ENCODE measurements at places on chromosomes 16 and 17.

- no peak for DNase-seq
These were observed at the start of gene CTRB2 for GRCh38 chr16:75206749-75207451. TSS of gene CTRB2 (minus strand) at chr16:75207161. CDS start at chr16:75207141, 20 bp downstream.

GRCh38 chr17:83161298-83162034 lies 82.1 kb downstream of the METRNL start:
- no peak for DNase-seq

- DNase-seq, result no peak
These were observed 53.8 kb downstream of the METTL16 start for GRCh38 chr17:2457913-2458312.

DNA sequence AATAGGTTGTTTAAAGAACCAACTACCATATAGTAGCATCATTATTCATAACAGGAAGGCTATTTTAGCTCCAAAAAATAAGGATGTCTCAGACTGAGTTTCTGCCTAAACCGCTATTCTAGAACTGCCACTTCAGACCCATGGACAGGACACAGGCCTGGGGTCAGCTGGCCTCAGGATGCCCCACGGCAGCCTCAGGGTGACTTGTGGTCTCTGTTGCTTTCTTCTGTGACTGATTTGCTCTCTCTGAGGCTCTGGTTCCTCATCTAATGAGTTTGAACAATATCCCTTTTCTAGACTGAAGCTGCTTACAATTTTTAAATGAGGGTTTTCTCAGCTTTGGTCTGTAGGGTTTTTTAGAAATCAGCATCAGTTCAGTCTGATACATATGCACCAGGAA lies 31.8 kb upstream of the IRF8 start:
- DNase-seq, result no peak

DNA sequence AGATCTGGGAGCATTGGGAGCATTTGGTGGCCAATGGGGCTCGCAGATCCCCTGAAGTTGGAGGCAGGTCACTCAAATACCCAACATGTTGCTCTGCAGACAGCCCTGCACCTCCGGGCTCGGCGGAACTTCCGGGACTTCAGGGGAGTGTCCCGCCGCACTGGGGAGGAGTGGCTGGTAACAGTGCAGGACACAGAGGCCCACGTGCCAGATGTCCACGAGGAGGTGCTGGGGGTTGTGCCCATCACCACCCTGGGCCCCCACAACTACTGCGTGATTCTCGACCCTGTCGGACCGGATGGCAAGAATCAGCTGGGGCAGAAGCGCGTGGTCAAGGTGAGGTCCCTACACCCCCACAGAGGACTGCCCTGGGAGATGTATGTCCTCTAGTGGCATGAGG lies 16.4 kb downstream of the MVP start:
- DNase-seq, result no peak

DNA sequence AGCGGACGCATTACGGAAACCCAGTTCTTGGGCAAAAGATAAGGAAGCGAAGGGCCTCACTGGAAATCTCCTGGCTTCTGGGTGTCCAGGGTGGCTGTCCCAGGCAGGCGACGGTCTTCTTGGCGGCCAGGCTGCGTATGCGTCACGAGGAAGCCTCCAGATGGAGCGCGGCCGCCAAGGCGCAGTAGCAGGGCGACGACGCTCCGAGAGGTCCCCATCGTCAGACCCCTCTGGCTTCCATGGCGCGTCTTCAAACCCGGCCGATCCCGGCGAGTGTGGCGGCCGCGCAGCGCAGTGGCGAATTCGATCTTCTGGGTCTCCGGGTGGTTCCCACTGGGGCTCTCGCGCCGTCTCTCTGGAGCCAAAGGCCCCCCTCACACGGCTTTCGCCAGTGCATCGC lies 13.8 kb upstream of the ANKRD40CL start:
- no peak for DNase-seq

DNA sequence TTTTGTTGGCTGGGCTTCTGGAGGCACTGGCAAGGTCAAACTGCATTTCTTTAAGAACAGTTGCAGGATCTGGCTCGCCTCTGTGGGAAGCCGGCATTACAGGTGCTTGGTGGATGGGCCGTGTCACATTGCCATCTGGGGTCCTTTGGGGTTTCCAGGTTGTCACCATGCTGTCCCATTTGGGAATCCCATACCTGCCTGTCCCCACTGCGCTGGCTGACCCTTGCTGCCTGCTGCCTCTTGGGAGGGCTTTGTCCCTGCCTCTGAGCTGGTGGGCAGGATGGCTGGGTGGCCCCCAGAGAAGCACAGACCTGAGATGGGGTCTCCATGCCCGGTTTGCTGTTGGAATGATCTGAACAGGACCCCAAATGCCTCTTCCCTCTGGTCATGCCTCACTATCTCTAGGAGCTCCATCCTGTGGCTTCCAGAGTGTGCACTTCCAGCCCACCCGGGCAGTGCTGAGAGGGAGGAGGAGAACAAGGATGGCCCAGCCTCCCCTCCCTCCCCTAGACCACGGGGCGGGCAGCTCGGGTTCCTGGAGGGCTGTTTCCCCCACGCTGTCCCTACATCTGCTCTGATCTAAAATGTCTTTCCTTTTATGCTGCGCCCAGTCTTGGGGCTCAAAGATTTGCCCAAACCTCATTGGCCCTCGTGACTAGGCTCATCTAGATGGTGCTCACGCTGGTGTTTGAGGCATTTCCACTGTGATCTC lies 28.0 kb downstream of the OR1D5 start:
- no peak for DNase-seq

DNA sequence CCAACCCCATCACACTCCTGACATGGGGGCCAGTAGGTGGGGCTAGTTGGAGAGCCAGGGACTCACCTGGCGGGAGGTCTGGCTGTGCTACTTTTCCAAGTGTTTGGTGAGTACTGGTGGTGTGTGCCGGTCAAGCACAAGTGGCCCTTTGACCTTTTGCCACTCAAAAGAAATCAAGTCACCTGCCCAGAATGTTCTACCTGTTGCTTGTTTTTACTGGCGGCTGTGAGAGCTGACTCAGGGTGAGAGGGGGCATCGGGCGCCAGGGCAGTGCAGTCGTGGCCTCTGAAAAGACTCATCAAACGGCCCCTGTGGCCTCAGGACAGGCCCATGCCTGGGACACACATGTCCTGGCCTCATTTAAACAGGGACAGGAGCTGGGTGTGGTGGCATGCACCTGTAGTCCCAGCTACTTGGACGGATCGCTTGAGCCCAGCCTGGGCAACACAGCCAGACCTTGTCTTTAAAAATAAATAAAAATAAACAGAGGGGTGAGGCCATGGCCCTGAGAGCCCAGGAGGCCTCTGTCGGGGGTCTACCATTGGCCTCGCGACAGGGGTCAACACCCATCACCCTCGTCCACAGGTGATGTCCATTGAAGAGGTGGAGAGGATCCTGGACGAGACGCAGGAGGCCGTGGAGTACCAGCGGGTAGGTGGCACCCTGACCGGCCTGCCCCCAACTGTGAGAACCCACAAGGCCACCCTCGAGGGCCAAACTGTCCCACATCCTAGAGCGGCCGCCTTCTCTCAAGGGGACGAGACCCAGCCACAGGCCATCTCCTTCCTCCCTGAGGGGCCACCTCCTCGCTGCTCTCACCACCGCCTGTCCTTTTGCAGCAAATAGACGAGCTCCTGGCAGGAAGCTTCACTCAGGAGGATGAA lies 5.0 kb downstream of the CHMP6 start:
- no peak for DNase-seq

DNA sequence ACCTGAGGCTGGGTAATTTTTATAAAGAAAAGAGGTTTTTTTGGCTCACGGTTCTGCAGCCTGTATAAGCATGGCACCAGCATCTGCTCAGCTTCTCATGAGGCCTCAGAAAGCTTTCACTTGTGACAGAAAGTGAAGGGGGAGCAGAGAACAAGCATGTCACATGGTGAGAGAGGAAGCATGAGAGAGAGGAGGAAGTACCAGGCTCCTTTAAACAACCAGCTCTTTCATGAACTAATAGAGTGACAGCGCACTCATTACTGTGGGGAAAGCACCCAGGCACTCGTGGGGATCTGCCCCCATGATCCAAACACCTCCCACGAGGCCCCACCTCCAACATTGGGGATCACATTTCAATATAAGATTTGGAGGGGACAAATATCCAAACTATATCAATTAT lies 86.8 kb downstream of the USP32 start:
- no peak for DNase-seq

- no peak for DNase-seq
These were observed 2.3 kb downstream of the GRB2 start for GRCh38 chr17:75403131-75403530.

GRCh38 chr17:80101011-80101945 lies at the start of gene GAA:
TSS of gene GAA (plus strand) at chr17:80101581. CDS start at chr17:80104587, 3,006 bp downstream.
- DNase-seq, result peak; percentile 72

GRCh38 chr17:34579979-34580684 lies 750 bp downstream of the TMEM132E start:
- peak; percentile 67 for DNase-seq

DNA sequence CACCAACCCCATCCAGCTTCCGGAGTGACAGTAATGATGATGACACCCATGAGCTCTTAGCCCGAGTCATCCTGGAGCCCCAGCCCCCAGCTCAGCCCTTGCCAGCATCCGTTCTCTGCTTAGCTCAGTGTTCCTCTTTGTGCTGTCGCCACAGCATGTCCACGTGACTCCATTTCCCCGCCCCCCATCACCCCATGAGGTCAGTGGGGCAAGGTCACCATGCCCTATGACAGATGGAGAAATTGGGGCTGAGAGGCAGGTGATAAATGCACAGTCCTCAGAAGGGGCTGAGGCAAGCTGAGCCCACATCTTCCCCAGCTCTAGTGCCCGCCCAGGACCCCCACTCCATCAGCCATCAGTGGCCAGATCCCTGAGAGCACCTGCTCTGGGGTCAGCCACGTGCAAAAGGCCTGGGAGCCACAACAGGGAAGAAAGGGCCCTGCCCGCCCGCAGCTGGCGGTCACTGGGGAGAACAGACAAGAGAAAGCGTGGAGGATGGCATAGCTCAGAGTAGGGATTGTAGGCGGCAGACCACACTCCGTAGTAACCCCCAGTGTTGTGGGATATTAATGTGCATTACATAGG lies 17.1 kb downstream of the ITGB4 start:
- no peak for DNase-seq

DNA sequence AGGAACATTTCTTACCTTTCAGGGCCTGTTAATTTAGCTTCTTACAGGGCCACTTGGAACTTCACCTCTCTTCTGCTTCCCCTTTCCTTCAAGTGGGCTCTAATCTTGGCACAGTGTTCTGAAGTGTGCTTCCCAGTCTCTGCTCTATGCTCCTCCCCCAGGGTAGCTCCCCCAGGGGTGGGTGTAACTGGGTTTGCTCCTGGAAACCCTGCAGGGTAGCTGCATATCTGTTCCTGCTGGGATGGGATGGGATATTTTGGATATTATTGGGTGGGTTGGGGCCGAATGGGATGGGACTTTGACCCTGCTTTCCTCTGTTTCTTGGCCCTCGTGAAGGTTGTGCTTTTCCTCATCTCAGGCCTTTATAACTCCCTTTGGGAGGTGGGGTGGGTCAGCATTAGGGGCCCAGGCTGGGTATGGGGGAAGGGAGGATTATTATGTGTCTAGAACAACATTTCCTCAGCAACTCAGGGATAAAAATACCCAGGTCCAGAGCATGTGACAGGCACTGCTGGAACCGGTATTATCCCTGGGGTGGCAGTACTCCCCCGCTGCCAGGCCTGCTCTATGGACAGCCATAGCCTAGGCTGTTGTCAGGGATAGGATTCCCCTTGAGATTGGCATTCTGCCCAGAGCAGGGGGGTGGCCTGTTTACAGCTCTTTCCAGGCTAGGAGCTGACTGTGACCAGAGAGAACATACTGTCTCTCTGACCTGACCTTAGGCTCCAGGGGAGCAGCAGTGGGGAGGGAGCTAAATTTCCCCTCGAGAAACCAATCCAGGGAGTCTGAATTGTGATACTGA lies 5.0 kb downstream of the NFE2L1 start:
- DNase-seq, result peak; percentile 60

DNA sequence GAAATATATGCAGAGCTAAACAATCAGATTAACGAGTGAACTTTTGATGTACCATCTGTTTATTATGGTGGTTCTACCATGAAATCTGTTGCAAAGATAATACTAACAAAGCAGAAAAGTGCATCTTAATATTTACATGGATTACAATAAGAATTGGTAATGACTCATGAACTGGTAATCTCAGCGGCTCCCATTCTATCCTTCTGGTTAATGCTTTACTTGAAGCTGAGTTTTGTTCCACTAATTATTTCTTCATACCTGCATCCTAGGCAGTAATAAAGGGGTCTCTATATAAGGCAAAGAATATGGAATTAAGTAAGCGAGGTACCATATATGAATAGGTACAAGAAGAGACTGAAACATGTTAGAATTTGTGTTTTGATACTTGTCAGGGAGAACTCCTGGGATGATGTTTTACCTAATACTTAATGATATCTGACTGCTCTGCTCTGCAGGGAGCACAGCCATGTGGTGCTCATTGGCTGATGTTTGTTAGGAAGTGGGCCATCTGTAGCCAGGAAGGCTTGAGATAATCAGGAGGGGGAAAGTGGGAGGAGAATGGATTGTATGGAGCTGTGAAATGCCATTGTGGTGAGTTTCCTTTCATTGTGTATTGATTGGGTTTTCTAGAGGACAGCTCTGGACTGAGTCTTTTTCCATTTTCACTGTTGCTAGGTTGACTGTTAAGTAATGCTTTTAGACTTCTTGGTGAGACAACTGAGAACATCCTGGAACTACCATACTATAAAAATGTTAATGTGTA lies 52.6 kb downstream of the MAP2K6 start:
- no peak for DNase-seq

- no peak for DNase-seq
These were observed 19.6 kb downstream of the TMC6 start for GRCh38 chr17:78108726-78109488.

DNA sequence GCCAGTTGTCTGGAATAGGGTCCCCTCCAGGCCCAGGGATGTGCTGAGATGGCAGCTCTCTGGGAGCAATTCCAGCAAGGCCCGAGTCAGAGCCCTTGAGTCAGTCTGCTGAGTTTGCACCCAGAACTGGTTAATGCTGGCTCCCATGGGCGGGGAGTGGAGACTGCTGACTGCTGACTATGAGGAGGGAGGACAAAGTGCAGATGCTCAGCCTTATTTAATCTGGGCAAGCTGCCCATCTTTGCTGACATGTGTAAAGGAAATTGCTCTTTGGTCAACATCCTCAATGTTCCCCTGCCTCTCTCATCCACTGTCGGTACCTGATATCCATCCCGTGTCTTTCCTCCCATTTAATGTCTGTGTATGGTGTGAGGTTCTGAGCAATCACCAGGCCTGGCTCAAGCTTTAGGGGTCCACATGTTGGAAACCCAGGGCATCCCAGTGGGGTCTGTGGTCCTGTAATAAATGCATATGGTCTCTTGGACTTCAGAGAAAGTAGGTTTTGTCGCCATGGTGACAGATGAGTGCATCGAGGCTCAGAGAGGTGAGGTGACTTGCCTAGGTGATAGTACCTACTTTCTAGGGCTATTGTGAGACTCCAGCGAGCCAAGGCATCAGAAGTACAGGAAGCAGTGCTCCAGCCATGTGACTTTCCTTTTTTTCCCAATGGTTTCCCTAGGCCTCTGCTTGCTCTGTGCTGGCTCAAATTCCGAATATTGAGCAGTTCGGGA lies 20.0 kb upstream of the RNF135 start:
- DNase-seq, result no peak

All from anterior cingulate cortex (tissue), 58 donors.